ENCODE measurements at places on chromosomes 2 and 18.

GRCh38 chr2:170770008-170770605, at the start of gene ERICH2:
Gene ERICH2, plus strand, starts transcription at chr2:170770378. Its CDS starts 304 bp downstream, at chr2:170770682.
- no peak for DNase-seq

DNA sequence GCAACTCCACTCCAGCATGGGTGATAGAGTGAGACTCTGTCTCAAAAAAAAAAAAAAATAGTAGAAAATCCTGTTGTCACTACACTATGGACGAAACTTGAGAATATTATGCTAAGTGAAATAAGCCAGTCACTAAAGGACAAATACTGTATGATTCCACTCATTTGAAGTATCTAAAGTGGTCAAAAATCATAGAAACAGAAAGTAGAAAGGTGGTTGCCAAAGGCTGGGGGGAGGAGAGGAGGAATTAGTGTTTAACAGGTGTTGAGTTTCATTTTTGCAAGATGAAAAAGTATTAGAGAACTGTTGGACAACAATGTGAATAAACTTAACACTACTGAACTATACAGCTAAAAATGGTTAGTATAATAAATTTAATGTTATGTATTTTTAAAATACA, 18.8 kb upstream of the RMP24 start:
- no peak for DNase-seq

GRCh38 chr2:209470-209869, 54.4 kb downstream of the SH3YL1 start:
- DNase-seq: no peak

DNA sequence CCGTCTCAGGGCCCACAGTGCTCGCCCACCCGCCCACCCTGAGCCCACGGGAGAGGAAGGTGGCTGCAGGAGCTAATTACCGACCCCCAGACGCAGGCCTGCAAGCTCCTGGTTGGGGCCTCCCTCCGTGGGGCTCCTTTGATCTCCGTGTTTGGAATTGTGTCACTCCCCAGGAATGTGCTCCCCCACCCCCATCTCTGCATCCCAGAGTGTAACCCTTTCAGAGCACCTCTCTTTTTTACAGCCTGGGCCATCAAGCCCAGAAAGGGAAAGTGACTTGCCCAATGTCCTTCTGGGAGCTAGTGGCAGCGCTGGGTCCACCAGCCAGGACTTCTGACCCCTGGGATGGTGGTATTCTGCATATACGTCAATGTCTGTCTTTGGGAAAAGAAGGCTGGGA, 335.1 kb downstream of the CYRIA start:
- no peak for DNase-seq

DNA sequence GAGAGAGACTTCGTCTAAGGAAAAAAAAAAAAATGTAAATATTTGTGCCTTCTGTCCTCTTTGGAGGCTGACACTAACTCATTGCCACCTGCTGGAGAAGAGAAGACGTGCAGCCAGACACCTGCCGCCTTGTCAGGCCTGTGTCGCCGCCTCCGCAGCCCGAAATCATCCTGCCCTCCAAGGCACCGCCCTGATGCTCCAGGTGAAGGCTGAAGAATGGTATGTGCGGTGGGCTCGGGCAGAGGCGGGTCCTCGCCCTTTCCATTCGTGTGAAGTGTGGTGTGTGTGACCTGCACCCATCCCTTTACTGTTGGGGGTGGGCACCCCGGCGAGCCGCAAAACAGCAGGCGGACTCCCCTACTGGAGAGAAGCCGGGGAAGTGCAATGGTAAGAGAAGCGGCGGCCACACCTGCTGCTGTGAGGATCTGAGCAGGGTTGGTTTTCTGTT, 60.4 kb downstream of the FAM161A start:
- DNase-seq: peak; percentile 10

- no peak for DNase-seq
Measured at GRCh38 chr2:33326100-33326499, 150.3 kb upstream of the RASGRP3 start.

GRCh38 chr2:102025016-102025501, 33.3 kb downstream of the IL1R2 start:
- DNase-seq: no peak

- no peak for DNase-seq
Measured at GRCh38 chr2:112159454-112159921, 21.3 kb downstream of the FBLN7 start.

GRCh38 chr2:132824716-132825115, 154.7 kb upstream of the LYPD1 start:
- DNase-seq: no peak

DNA sequence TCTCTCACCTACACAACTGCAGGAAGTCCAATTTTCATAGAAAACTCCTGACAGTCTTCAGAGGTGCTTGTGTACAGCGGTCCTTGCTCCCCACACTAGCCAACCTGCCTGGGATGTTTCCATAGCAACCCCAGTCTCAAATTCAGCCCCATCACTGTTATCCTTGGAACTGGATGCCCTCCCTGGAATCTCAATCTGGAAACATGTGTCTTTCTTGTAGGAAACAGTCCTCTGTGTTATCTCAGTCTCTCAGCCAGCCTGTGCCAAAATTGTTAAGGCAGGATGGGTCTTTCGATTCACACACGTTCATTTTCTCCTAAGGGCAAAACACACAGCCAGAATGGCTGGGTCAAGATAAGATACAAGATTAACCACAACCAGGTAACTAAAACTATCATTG, 295.5 kb upstream of the RND3 start:
- no peak for DNase-seq

GRCh38 chr2:8604262-8604661, 77.6 kb upstream of the ID2 start:
- no peak for DNase-seq

DNA sequence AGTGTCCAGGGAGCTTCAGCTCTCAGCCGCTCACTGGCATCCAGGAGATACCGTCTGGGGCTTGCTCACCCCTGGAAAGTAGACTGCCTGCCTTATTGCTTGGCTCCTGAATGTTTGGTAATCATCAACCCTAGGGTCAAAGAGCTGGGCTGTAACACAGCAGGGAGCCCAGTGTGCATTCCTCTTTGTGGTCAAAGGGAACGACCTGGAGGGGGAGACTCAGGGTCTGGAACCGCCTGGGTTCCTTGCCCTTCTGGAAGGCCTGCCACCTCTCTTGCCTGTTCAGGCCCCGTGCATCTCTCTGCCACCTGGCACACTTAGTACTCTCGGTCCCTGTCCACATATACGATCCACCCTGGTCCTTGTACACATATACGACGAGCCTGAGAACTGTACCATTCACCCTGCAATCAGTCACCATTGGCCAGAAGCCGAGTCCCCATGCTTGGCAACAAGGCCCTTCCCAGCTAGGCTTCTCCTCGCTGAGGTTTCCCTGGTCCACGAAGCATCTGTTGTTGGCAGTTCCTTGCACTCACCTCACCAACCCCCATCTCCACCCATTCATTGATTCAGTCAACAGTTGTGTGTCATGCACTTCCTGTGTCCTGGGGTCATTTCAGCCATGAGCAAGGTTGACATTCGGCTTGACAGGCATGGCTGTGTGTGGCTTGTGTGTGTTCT, at the start of gene NAT8:
Gene NAT8 (minus strand): TSS at position 85 of the 681 bp plus-strand sequence. CDS start 794 bp downstream, outside the sequence.
- no peak for DNase-seq

- DNase-seq: no peak
Measured at GRCh38 chr2:217597681-217598080, 405.1 kb downstream of the TNS1 start.

DNA sequence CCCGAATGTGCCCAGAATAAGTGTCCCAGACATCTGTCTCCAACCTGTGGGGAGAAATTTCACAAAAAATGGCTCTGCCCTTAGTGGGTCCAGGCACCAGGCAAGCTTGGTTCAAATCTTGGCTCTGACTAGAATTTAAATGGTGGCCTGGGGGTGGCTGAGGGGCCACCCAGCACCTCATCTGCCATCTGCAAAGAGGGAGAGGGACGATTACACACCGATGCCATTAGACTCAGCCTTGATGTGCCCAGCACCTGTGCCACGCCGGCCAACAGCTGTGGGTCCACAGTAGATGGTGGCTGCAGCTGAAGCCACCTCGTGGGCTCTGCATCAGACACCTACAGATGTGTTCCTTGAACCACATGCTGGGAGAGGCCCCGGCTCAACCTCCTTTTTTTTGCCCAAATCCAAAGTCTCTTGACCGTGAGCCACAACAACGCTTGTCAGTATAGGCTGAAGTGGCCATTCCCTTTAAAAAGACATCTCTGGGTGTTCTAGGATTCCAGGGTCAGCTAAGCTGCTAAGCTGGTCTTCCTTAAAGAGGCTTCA, 222.0 kb upstream of the RAB6C start:
- no peak for DNase-seq

DNA sequence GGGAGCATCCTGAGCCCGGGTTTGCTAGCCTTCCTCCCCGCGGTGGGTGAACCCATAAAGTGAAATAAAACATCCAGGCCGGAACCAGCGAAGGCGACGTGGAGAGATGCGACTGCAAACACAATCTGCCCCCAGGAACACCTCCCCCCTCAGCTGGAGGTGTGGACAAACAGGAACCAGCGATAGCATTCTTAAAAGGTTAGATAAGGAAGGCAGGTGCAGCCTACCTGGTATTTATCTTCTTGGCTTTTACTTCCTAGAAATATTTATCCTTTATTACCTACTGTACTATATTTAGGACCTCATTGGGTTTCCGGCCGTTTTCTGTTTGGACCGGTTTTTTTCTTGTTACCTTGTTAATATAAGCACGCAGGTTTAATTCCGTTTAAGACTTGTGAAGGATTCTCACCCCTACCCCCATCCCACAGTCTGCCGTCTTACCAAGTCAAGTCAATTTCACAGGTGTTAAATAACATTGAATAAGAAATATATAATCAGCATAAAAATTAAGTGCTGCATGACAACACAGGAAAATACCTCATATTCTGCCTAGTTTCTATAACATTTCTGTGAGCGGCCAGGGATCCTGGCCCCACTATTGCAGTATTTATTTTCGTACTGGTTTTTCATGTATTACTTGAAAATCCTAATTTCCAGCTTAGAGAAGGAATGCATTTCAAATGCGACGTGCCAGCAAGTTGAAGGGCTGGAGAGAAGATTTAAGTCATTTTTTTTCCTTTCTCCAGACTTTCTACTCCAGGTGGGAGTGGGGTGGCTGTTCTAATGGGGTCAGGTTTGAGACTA, 224.0 kb upstream of the ID2 start:
- DNase-seq: no peak

- no peak for DNase-seq
Measured at GRCh38 chr2:206392118-206392517, 51.2 kb upstream of the ADAM23 start.

DNA sequence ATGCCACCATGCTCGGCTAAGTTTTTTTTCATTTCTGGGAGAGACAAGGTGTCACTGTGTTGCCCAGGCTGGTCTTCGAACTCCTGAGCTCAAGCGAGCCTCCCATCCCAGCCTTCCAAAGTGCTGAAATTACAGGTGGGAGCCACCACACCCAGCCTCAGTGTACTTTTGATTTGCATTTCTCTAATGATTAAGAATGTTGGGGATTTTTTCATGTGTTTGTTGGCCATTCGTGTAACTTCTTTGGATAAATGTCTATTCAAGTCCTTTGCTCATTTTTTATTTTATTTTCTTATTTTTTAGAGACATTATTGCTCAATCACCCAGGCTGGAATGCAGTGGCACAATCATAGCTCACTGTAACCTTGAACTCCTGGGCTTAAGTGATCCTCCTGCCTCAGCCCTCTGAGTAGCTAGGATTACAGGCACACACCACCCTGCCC, 73.1 kb downstream of the TMEM185B start:
- no peak for DNase-seq

GRCh38 chr18:13793819-13794218, 30.1 kb upstream of the MC5R start:
- DNase-seq: no peak

- no peak for DNase-seq
Measured at GRCh38 chr2:209593930-209594329, 170.1 kb downstream of the MAP2 start.

- no peak for DNase-seq
Measured at GRCh38 chr2:32738939-32739338, 111.1 kb downstream of the TTC27 start.

DNA sequence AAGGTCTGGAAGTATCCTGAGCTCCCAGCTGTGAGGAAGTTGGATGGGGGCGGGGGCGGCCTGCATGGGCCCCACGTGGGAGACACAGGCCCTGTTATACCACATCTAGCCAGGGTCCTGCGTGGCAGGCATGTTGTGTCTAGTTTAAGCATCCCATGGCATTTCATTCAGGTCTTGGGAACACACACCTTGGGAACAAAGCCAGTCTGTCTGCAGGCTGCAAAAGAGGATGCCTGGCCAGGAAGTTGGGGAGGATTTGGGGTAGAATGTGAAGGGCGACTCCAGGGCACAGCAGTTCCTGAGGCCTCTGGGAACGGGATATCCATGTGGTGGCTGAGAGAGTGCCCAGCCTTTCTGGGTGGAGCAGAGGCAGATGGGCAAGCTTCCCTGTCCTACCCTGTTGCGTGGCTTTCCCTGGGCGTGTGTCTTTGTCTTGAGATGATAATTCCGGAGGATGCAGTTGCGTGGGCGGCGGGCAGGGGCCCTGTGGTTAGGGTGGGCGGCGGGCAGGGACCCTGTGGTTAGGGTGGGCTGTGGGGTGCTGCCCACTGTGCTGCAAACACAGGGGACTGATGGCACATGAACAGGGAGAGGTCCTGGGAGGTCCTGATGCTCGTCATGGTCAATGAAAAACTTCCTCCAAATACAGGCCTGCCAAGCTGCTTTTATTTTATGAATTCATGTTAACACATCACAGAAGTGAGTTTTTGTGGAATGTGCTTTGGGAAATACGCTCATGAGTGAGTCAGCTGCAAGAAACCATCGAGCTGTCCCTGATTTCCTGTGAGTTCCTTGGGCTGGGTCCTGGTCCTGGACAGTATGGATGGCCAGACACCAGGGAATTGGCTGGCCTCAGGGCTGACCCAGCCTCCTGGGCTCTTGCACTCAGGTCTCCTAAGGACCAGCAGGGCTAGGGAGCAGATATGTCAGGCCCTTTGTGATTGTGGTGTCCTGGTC, 90.0 kb upstream of the HS6ST1 start:
- no peak for DNase-seq

GRCh38 chr2:201347138-201347537, 10.0 kb downstream of the FLACC1 start:
- DNase-seq: no peak

GRCh38 chr2:72887740-72888437, 681 bp downstream of the SPR start:
- no peak for DNase-seq

- no peak for DNase-seq
Measured at GRCh38 chr2:71379086-71379485, 47.5 kb downstream of the ZNF638 start.

DNA sequence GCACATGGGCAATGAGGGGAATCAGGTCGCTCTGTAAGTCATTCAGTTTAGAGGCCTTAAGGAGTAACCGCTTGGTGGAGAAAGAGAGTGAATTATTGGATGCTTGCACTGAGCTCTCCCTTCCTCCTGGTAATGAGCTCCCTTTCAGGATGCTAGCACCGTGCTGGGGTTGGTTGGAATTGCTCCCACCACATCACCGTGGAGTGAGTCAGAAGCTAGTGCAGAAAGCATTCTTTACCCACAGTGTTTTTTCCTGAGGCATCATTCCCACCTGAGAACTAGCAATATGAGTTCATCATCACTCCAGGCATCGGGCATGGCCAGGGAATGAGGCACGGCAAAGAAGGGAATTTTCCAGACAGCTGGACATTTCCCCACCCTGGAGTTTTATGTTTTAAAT, 57.6 kb downstream of the ITGB6 start:
- no peak for DNase-seq

Measured in stimulated activated CD8-positive, alpha-beta memory T cell treated with anti-CD3 and anti-CD28 coated beads, Interleukin-15, amount 100 ng/mL, for 24 hours (primary cell).